ENCODE measurements at places on chromosomes 5 and 9.

GRCh38 chr5:80408484-80409366, 861 bp downstream of the ZFYVE16 start:
- peak; percentile 75 for DNase-seq

- DNase-seq, result no peak
Measured at GRCh38 chr9:34337403-34337802, 8.0 kb downstream of the NUDT2 start.

- peak; percentile 15 for DNase-seq
Measured at GRCh38 chr9:33166231-33167083, 679 bp downstream of the B4GALT1 start.

DNA sequence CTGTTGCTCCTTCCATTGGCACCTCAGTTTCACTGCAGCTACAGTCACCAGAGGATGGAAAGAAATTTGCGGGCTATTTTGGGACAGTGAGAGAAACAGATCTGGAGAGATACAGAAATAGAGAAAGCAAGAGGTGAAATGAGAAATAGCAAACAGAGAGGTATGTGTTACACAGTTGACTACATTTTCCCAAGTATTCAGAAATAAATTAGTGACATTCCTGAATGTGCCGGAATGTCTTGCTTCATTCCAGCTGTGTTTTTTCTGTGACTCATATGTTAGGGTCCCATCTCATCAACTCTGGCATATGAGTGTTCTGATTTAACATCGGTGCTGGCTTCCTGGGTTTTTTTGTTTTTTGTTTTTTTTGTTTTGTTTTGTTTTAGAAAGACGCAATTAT, 63.8 kb upstream of the ZNF462 start:
- no peak for DNase-seq

DNA sequence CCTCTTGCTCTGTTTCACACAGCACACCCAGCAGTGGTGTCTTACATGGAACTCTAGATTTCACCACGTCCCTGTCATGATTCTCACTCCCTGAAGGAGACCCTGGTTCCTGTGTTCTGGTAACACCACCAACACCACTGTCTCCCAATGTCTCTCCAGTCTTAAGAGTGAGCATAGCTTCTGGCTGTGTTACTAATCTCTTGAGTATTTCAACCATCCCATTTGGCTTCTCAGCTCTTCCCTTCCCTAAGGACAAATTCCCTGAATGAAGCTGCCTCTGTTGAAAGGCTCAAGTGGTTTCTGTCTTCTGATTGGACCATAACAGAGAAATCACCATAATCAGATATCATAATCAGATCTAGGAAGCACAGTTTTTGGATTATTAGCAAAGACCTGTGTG, 311.8 kb downstream of the DNAH5 start:
- DNase-seq, result no peak

GRCh38 chr5:39151745-39152144, 67.6 kb downstream of the FYB1 start:
- peak; percentile 81 for DNase-seq

DNA sequence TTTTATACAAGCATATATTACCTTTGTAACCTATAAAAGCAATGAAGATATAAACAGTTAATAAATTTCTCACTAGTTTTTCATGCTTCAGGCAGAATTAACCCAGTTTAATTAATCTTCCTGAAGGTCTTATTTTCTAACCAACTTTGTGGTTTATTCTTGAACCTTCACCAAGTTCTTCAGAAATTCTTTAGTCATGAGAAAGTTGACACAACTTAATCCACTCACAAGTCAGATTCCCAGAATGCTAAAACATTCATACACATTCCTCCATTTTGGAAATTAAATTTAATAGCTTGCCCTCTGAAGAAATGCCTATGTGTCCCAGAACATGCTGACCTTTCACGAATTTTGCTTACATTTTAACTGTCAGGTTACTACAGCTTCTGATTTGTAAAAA, 105.4 kb upstream of the PAM start:
- no peak for DNase-seq

GRCh38 chr5:156698323-156698722, 151.8 kb upstream of the PPP1R2B start:
- no peak for DNase-seq

DNA sequence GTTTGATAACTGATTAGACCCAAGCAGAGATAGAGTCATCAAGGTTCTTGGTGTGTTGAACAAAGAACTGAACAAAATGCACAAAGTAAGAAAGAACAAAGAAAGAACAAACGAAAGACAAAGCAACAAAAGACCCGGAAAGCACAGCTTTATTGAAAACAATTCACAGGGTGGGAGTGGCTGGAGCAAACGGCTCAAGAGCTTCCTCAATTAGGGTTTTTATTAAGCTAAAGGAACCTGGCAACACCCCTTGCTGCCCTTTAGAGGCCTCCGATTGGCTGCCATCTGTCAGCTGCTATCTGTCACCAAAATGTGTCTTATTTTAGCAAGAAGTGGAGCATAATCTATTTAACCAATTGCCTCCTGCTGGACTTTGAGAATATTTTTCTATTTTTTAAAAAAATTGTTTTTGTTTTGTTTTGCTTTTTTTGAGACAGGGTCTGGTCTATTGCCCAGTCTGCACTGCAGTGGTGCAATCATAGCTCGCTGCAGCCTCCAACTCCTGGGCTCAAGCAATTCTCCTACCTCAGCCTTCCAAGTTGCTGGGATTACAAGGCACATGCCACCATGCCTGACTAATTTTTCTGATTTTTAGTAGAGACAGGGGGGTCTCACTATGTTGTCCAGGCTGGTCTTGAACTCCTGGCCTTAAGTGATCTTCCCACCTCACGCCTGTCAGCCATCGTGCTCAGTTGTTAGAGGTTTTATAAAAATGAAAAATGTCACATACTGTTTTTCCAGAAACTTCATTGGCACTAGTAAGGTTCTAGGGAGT, 7.7 kb upstream of the ABO start:
- peak; percentile 9 for DNase-seq
